Occipital lobe (tissue), 3 donors: ENCODE measurements at places on chromosomes 5 and 9. TPM values are rescaled to one million over a fixed set of nuclear protein-coding genes. Genes with fewer than 3 reads are reported as not detected.

The HNRNPAB gene
- 45.5 TPM for total RNA-seq

The TSLP gene
- not detected for total RNA-seq

The RIOK2 gene
- 25.7 TPM for total RNA-seq

The FGF10 gene
- 0.47 TPM for total RNA-seq

The GPR151 gene
- total RNA-seq = 0.31 TPM

The MORN5 gene
- total RNA-seq = 1.2 TPM

The C5orf52 gene
- not detected for total RNA-seq

The WNT8A gene
- total RNA-seq = not detected

The DDX4 gene
- not detected for total RNA-seq

The TRIM7 gene
- total RNA-seq = 0.78 TPM

The SLC34A1 gene
- not detected for total RNA-seq

The RASEF gene
- total RNA-seq = 0.31 TPM

The MSX2 gene
- not detected for total RNA-seq

The ACTBL2 gene
- not detected for total RNA-seq

DNA sequence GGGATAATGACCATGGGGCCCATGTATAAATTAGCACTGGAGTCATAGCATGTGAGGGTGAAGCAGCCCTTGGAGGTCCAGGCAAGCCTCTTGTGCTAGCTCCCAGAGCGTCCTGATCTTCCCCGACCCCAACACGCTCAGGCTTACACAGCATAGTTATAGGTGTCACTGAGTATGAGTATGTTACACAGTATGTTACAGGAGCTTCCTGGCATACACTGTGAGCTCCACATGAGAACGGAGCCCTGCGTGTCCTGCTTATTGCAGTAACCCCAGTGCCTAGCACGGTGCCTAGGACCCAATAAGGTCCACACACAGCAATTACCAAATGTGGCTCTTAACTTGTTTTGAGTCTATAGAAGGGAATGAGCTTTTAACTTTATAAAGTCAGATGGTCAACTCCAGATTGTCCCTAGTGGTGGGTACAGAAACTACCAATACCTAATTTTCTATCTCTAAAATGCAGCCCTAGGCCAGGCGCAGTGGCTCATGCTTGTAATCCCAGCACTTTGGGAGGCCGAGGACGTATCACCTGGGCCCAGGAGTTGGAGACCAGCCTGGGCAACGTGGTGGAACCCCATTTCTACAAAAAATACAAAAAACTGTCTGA lies 64.1 kb downstream of the PLAC8L1 start:
- no peak for DNase-seq

DNA sequence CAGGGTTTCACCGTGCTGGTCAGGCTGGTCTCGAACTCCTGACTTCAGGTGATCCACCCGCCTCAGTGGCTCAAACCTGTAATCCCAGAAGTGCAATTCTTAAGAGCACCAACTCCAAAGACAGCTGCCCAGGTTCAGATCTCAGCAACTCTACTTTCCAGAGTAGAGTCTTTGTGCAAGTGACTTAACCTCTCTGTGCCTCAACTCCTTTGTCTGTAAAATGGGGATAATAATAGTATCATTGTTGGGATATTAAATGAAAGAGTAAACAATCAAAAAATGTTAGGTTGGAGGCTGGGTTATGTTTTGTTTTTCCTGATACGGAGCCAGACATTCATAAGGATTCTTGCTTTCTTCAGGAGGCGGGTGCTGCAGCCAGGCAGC lies 45.0 kb downstream of the FOXI1 start:
- DNase-seq = no peak

GRCh38 chr5:56072863-56073766 lies 78.4 kb upstream of the IL6ST start:
- DNase-seq = no peak

- DNase-seq = no peak
These were observed 793.1 kb downstream of the CDH9 start for GRCh38 chr5:26245321-26245720.

DNA sequence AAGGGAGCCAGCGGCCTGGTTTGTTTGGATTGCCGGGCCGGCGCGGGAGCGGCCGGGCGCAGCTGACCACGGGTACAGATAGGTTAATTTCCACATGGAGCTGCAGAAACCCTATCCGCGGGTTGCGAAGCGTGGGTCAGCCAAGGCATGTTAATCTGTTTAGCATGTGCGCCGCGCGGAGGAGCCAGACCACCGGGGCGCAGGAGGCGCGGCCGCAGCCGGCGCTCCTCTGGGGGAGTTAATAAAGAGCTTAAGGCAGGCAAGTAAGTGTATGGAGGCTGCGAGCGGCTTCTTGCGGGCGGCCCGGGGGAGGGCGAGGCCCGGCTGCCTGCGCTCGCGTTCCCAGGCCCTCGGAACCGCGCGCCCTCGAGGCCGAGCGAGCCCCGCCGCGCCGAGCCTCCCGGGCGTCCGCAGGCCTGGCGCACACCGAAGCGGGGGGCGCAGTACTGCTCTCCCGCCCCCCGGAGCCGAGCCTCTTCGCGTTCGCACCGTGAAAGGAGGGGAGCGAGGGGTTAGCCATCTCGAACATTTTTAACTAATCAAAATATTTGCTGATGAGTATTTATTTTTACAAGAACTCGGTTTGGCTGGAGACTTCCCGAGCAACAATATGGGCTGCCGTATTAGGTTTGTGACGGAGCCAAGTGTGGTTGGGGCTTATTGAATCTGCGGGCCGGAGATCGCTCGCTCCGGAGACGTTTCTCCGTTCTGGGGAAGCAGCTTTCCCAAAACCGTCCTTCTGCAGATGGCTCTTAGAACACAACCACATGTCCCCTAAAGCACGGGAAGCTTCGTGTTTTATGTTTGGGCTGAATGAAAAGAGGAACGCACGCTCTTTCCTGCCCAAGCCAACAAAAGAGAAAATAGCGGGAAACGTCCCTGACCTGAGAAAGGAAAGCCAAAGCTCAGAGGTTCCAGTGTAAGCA lies 28.8 kb downstream of the FOXD1 start:
- no peak for DNase-seq

DNA sequence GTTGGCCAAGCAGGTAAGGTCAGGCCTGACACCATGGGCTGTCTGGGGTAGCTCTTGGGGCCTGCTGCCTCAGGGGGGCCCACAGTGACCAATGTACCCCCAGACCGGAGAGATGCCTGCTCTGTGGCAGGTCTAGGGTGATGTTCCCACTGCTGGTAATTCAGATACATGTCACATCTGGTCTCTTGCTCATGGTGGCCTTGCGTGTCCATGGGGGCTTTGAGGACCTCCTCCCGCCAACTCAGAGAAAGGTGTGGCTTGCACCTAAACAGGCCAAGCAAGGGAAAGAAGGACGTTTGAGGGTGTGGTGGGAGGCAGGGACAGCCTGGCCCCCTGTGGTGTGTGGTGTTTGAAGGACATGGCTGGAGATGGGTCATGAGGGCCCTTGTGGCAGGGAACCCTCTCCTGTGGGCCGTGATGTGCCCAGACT lies 75.2 kb downstream of the PHF2 start:
- no peak for DNase-seq

DNA sequence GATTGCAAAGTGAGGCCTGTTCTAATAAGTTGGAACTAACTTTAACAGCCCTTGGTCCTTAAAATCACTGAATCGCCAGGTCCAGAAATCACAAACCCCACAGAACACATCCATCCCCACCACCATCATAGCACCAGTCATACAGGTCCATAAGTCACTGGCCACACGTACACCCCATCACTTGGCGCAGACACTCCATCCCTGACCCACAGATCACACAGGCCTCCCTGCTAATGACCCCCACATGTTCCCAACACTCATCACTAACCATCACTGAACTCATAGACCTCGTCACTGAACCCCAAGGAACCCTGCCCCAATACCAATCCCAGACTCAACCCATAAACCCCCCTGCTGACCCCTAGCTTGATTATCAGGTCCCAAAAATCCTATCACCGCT lies 41.2 kb upstream of the ZNF300 start:
- no peak for DNase-seq

DNA sequence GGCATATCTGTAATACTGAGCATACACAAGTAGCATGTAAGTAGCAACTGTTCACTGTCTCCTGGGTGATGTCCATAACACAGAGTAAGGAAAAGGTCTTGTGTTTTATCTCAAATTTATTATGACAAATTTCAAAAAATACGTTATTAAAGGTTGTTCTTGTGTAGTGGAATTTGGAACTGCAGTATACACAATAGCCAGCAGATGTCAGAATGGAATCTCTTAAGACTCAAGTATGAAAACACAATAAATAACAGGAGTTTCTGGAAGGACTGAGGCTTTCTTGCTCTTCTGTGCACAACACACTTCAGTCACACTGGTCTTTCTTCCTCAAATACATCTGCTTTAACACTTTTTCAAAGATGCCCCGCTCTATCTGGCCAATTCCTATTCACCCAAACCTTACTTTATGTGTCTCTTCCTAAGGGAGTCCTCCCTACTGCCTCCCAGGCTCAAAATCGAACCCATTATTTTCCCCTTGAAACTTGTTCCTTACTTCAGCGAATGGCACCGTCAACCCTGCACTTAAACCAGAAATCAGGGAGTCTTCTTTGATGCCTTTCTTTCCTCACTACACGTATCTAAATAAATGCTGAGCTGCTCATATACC lies 6.5 kb upstream of the FBXO10 start:
- DNase-seq = no peak

- DNase-seq = no peak
These were observed 8.8 kb upstream of the PGGT1B start for GRCh38 chr5:115271295-115272050.

GRCh38 chr9:115437418-115437817 lies 319.5 kb upstream of the TNC start:
- no peak for DNase-seq

DNA sequence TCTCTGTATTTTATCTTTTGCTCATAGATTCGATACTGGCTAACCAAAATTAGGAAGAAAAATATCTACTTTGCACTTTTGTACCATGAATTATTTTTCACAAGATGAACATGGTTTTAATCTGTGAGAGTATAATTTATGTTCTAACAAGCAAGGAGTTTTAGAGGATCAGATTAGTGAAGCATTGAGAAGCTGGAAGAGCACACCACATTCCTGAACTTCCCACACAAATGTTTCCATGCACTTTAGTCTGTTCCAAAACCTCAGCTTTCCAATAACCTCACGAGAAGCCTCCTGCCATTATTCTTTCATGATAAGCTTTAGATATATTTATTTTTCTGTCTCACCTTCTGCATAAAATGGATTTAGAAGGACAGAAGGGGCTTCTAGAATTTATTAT lies 98.7 kb upstream of the MPDZ start:
- no peak for DNase-seq

DNA sequence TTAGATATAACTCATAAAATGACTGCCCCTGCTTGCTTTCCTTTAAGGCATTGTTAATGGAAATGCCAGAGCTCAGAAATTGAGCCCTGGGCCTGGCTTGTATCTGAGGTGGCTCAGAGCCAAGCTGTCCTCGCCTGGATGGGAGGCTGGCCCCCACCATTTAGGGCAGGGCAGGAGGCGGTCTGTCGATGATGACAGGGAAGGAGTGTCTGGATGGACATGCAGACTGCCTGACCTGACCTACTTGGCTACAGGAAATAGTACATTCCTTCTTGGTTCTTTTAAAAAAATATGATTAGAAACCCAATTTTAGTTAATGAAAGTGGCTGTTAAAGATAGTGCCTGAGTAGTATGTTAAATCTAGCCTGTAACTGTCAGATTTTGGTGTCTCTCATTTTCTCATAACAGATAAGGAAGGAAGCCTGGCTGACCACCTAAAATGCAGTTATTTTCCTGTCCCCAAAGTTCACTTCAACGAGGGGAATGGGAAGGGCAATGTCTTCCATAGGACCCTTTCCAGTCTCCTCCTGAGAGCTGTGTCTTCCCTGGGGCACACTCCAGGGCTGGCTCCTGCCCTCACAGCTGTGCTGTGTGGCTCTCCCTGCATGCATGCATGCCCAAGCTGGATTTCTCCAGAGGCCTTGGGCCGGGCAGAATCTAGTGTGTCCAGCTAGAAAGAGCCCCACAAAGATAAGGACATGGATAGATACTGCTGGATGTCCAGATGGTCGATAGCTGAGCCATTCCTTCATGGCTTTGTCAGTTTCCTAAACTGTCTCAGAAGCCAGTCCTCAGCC lies 42.3 kb downstream of the MACROH2A1 start:
- no peak for DNase-seq

DNA sequence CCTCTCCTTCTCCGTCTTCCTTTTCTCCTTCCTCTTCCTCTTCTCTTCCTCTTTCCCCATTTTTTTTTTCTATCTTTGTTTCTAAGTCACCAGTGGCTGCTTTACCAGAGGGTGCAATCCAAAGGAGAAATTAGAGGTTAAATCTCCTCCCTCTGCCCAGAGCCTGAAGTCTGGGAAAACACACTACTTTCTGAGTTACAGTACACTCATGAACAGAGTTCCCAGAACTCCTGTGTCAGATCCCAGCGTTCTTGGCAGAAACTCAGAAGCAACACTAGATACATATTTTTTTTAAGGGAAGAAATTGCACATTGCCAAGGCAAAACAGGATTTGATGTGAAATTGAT lies 189.0 kb downstream of the SNCAIP start:
- no peak for DNase-seq

- DNase-seq = no peak
These were observed 256.2 kb downstream of the FER start for GRCh38 chr5:109003928-109004327.

GRCh38 chr5:15834596-15835245 lies 334.7 kb downstream of the FBXL7 start:
- no peak for DNase-seq

- no peak for DNase-seq
These were observed 517.8 kb upstream of the PAPPA start for GRCh38 chr9:115635680-115636383.

DNA sequence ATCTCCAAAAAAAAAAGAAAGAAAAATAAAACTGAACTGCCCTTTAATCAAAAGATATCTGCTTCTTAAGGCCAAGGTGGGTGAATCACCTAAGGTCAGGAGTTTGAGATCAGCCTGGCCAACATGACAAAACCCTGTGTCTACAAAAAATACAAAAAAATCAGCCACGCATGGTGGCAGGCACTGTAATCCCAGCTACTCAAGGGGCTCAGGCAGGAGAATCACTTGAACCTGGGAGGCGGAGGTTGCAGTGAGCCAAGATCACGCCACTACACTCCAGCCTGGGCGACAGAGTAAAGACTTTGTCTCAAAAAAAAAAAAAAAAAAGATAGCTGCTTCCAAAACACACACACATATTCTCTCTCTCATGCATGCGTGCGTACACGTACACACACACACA lies 17.8 kb downstream of the SCAI start:
- DNase-seq = no peak

GRCh38 chr5:39765366-39765765 lies 340.6 kb upstream of the DAB2 start:
- no peak for DNase-seq

- no peak for DNase-seq
These were observed 53.0 kb upstream of the KLF4 start for GRCh38 chr9:107542411-107543157.

DNA sequence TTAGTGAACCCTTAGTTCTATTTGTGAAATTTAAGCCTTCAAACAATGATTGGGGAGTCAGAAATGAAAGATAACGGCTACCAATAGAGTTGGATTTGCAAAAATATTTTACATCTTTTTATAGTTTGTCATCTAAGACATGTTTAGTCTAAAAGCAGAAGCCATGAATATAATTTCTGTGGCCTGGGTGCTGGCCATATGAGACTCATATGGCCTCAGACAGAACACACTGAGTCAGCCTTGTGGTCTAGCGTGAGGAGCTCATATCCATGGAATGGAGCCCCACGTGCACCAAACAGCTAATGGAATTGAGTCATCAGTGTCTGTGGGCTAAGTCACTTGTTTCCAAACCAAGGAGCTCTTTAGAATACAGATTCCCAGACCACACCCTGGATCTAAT lies 240.7 kb upstream of the NREP start:
- no peak for DNase-seq

- no peak for DNase-seq
These were observed 146.5 kb downstream of the C5orf15 start for GRCh38 chr5:133821889-133822288.

- no peak for DNase-seq
These were observed 55.9 kb upstream of the UNC5A start for GRCh38 chr5:176754376-176754973.
